ENCODE measurements at places on chromosomes 1 and 21.

DNA sequence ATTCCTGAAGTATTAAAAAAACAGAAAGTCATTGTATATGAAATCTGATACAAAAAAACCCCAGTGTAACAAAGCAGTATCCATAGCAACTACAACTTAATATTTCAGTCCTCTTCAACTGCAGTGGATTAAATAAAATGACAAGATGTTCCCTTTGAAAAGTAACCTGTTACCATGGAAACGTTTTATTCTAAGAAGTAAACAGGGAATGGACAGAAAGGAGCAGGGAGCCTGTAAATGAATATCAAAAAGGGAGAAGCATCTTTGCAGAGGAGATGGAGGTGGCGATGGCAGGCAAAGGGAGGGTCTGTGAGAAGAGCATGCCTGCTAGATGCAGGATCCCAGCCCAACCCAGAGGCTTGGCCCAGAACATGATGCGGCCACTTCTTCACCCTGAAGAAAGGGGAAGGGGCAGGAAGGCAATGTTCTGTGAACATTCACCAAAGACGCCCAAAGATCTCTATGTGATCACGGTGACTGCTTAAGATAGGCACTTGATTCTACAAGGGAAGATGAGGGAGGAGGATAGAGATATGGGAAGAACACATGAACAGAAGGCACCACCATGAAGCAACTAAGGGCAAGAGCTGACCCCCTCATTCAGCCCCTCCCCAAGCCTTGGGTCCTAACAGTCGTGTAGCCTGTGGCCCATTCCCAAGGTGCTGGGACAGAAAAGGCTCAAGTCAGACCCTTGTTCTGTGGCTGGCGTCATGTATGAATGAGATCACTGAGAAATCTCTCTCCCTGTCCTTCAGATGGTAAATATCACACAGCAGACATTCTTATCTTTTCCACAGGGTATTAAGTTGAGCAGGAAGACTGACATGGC, 200.0 kb downstream of the SLC45A1 start:
- DNase-seq: peak; percentile 60

DNA sequence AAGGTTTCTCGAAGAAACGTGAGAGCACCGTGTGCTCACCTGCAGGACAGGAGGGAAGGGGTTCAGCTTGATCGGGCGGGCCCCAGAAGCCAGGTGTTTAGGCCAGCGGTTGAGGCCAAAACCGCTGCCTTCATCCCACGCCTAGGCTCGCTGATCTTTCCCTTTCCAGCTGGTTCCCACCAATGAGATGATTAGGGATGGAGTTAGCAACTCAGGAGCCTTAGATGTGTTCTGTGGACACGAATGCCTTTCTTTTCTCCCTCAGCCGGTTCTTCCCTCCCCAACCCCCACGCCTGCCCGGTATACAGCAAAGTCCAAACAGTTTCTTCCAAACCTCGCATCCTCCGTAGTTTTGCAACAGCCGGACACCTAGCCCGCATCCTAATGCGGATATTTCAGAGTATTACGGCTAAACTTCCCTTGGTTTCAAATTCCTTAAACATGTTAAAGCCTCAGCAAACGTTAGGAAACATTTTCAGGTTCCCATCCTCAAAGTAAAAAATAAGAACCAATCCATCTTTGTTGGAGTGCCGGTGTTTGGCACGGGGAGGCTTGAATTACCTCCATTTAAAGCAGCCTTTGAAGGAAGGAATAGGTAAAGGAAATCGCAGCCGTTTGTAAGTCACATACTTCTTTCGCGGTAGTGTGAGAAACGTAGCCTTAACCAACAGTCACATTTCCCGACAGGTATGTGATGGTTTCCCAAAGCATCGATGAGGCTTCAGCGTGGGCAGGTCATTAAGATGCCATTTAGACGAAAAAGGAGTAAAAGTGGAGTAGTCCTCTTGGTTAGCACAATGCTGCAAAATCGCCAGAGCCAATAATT, 1.1 kb downstream of the LRRC8C start:
- DNase-seq: peak; percentile 26

DNA sequence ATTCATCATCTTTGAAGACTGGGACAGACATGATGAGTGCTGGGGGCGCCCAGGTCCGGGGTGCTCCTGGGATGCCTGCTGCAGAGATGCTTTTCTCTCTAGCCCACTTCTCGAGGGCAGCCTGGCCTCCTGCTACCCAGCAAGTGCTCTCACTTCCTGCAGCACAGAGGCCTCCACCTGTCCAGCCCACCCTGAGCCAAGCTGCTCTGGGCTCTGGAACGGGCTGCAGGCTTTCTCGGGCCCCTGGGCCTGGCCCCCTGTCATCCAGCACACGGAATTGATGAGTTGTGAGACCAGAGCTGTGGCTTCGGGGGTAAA, 469.5 kb upstream of the VAMP3 start:
- DNase-seq: no peak

DNA sequence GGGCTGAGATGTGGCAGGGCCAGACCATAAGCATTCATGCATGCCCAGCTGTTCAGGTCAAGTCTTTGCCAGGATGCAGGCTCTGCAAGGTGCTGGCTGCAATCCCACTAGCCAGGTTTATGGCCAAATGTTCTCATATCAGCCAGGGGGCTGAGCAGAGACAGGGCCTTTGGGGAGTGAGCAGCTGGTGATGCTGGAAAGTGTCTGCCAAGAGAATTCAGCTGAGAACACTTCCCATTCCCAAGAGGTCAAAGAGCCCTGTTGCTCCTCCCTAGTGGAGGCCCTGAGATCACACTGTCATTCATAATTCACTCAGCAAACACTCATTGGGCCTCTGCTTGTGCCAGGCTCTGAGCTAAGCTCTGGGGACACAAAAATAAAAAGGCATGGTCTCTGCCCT, 150.3 kb downstream of the DMRTA2 start:
- no peak for DNase-seq

DNA sequence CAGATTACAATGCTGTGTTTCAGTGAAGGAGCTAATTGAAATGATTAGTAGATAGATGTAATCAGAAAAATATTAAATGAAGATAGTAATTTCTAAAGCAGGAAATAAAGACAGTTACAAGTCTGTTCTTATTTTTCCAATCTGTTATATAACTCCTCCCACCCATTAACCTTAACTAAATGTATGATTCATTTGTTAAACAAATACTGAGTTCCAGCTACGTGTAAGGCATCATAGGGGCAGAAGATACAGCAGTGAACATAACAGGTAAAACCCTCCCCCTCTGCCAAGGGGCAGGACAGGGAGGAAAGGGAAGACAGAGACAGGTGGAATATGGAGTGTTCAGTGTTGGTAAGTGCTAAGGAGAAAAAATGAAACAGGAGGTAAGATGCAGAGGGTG, at the start of gene FAM177B:
FAM177B (plus strand) TSS at position 231 of the 400 bp plus-strand sequence. CDS start 9,344 bp downstream, outside the sequence.
- no peak for DNase-seq

- no peak for DNase-seq
These were observed 42.3 kb downstream of the PAFAH2 start for GRCh38 chr1:25955553-25955952.

DNA sequence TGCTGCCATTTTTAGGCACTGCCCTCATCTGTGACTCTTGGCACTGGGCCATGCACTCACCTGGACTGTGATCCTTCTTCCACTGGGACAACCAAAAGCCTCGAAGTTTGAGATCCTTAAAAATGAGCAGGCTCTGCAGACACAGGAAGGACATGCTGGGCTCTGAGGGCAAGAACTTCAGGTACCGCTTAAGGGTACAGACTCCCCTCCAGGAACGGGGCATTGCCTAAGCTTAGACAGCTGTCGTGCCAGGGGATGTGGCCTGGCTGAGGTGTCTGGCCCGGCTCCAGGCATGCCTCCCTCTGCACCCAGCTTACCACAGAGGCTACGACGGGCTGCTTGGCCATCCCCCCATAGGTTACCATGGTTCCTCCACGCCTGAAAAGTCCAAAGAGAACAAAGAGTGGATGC, 14.2 kb upstream of the SRSF4 start:
- peak; percentile 73 for DNase-seq

GRCh38 chr1:50704126-50704525, 255.9 kb downstream of the FAF1 start:
- peak; percentile 76 for DNase-seq

- DNase-seq: no peak
These were observed 1.4 kb downstream of the TSSK3 start for GRCh38 chr1:32363713-32364112.

DNA sequence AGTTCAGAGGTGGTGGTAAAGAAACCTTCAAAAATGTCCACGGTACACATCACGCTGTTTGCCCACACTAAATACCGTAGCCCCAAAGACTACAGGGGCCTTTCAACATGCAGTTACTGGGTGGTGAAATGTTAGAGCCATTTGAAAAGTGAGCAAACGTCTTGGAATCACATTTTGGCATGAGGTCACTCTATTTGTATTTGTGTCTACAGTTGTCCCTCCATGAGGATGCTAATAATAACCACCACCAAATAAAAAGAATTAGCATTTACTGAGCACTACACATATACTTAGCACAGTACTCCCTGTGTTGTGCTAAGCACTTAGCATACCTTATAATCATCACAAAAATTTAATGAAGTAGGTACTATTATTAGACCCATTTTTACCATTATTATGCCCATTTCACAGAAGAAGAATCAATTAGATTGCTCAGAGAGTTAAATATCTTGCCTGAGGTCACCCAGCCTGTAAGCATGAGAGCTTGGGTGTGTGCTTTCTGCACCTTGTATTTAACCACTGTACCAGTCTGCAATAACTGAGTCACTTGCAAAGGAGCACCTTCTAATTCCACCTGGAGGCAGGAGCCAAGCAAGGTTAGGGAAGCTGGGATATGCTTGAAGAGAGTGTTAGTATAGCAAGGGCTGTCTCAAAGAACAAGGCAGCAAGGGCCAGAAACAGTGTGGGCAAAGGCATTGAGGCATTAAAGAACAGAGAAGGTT, 57.4 kb downstream of the DNTTIP2 start:
- DNase-seq: no peak

GRCh38 chr1:9196129-9197040, 38.2 kb upstream of the H6PD start:
- DNase-seq: peak; percentile 79

DNA sequence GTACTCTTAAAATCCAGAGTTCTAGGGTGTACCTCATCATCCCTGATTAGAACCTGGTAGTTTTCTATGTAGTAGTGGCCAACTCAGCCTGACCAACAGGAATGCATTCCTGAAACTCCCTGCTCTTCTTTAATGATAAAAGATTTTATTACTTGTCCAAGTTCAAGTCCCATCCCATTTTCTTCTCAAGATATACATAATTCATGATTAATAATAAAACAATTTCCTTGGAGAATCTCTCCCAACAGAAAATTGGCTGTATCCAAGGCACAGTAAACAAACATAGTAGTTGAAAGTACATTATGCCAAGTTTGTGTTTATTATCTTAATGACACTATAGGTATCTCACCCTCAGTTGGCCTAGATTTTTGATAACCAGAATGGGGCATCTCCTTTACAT, 714.1 kb upstream of the ADAMTS5 start:
- DNase-seq: no peak

- no peak for DNase-seq
These were observed 114.9 kb downstream of the HUNK start for GRCh38 chr21:31987696-31988095.

DNA sequence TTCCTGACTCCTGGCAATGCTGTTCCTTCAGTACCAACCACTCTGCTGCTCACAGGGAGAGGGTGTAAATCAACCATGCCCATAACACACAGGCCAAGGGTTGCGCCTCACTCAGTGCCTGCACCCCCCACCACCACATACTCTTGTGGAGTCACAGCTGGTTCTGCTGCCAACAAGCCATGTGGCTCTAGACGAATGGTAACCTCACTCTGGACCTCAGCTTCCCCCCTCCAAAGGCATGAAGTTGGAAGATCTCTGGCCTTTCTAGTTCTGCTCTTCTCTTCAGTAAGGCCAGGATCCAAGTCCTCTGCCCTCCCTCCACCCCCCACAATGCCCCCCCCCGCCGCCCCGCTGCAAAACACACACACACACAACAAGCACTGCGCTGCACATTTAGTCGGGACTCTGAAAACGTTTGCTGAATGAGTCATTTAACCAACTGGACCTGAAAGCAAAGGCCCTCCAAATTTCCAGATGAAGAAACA, 1.7 kb upstream of the GLIS1 start:
- no peak for DNase-seq

- DNase-seq: no peak
These were observed 187.1 kb upstream of the LMO4 start for GRCh38 chr1:87141556-87141955.

GRCh38 chr1:228337031-228337564, 69.5 kb downstream of the TRIM11 start:
- DNase-seq: no peak

- DNase-seq: no peak
These were observed 13.8 kb downstream of the CFAP74 start for GRCh38 chr1:1989789-1990188.

DNA sequence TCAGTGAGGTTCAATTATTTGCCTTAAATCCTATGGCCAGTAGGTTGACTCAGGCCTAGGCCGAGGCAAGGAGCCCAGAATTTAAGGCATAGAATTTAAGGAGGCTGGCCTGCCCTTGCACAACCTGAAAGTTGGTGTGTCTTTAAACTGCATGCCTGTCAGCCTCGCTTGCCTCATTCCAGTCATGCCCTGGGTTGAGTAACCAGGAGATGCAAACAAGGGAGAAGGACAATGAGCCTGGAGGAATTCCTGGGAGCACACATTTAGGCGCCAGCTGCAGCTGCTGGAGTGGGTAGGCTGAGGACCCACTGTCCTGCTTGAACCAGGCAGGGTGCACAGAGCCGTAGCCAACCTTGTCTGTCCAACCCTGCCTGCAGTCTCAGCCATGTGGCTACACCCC, 11.7 kb downstream of the CD2 start:
- DNase-seq: no peak

GRCh38 chr1:17434016-17434415, 5.5 kb downstream of the RCC2 start:
- no peak for DNase-seq

DNA sequence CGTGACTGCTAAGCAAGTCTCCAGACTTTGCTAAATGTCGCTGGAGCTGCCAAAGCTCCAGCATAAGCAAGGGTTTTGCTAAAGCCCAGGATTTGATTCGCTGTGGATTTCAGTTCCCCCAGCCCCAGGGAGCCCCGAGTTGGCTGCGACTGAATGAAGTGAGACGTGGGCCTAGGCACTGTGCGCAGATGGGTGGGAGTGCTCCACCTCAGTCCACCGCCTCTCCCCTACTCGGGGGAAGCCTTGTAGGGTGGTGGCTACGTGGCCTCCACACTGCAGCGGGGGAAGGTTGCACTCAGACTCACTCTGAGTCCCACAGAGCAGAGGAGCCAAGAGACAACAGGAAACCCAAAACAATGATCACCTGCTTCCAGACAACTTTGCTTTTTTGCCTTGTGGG, 397.8 kb upstream of the VAMP3 start:
- DNase-seq: no peak

- no peak for DNase-seq
These were observed 3.2 kb upstream of the PTPN7 start for GRCh38 chr1:202163281-202164270.

DNA sequence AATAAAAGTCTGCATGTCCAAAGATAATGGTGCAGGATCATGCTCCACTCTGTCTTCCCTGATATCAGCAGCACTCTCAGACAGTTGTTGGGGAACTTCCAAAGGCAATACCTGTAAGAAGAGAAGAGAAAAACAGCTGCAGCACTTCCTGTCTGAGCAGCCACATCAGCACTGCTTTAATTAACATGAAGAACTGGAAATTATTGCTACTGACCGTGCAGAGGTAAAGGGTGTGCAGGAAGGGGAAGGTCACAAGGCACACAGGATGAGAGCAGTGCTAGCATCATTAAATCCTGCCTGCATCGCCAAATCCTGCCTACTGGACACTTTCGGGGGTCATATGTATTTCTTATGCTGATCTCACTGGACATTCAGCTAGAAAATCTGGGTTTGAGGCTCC, 379.0 kb downstream of the LMX1A start:
- no peak for DNase-seq

- no peak for DNase-seq
These were observed 32.3 kb upstream of the ZNF648 start for GRCh38 chr1:182093781-182094180.

GRCh38 chr1:216923601-216924000, 200.4 kb upstream of the ESRRG start:
- DNase-seq: no peak

Data from hematopoietic multipotent progenitor cell treated with erythropoietin and hydrocortisone succinate and interleukin-3 and kit ligand, for 6 days (in vitro differentiated cells).